ENCODE measurements at places on chromosomes 2 and 18. TPM values are rescaled to one million over a fixed set of nuclear protein-coding genes. Genes with fewer than 3 reads are reported as not detected.

- no peak for DNase-seq
Observed at GRCh38 chr2:95031726-95032116, 6.2 kb downstream of the MAL start.

- no peak for DNase-seq
Observed at GRCh38 chr2:167490455-167490854, 602.2 kb downstream of the XIRP2 start.

DNA sequence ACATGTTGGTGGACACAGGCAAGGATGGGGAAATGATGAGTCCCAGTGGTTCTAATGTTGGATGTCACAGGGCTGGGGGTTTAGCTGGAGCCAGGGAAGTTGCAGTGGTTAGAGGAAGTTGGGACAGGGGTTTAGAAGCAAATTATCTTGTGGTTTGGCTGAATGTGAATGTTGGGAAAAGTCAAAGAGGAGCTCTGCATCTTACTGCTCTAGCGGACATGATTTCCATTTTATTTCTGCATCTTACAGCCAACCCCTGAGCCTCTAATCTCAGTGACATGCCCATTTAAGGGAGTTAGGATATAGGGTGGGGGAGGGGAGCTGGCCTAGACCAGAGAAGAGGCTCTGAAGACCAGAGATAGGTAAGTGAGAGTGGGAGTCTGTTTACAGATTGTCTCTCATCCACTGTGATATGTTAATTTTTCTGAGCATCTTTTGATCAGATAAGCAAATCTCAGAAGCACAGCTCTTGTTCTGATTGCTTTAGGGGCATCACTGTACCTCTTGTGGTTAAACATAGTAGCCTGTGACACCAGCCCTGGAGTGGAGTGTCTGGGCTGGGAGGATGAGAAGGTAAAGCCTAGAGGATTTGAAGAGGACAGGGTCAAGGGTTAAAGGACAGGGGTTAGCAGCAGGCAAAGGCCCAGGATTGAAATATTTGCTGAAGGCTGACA, 43.6 kb downstream of the SETBP1 start:
- no peak for DNase-seq

The BCS1L gene
- total RNA-seq, result 45.2 TPM

DNA sequence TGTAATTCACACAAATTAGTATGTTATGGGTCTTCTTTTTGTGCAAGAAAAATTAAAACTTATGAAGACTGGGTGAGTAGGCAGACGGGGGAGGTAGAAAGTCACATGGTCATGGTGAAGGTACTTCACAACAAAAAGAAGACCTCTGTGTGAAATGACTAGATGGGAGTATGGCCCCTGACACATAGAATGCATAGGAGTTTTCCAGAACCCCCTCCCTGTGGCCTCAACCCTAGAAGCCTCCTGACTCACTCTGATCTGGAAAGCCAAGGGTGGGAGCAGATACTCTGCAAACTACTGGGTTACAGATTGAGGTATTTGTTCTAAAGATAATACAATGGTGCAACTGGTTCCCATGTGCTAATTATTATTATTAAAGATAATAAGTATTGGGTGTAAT, 23.2 kb downstream of the SATB2 start:
- no peak for DNase-seq

The NT5C1B gene
- not detected for total RNA-seq

All from lung (tissue), 17 donors.